ENCODE measurements at places on chromosomes 4 and X. TPM values are rescaled to one million over a fixed set of nuclear protein-coding genes. Genes with fewer than 3 reads are reported as not detected.

Gene LRAT
- 22.6 TPM for total RNA-seq

Gene ASB12
- 0.22 TPM for total RNA-seq

Gene ADAM29
- not detected for total RNA-seq

Gene TLR10
- 1.7 TPM for total RNA-seq

Gene FGD1
- total RNA-seq, result 24.7 TPM

Gene TRMT10A
- 9.2 TPM for total RNA-seq

DNA sequence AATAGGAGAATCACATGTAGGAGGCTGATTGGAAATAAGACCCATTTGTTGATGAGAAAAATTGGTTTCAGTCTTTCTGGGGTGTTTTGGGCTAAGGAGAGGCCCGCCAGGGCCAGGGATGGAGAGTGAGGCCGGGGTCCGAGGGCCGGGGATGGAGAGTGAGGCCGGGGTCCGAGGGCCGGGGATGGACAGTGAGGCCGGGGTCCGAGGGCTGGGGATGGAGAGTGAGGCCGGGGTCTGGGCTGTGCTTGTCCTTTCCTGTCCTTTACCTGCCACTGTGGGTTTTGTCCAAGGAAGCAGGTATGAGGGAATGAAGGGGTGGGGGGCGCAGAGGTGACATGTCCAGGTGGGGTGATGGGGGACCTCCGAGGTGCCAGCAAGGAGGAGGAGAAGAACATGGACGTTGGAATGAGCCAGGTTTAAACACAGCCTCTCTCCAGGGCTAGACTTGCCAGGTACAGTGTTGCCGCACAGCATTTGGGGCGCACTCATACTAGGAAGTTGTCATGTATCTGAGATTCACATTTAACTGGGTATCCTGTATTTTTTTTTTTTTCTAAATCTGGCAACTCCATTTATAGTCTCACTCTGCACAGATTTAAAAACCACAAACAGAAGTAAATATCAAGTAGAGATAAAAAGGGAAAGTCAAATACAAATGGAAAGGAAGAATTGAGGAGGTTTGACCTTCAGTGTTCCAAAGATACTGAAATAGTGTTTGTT, 8.8 kb downstream of the RGS12 start:
- no peak for DNase-seq
- H3K4me3 ChIP-seq, result no peak overlapping the region
- no peaks in the 10 kb centered on the region for H3K27me3 ChIP-seq
- H3K4me1 ChIP-seq, result peaks cover 38% of the 10 kb centered on the region

DNA sequence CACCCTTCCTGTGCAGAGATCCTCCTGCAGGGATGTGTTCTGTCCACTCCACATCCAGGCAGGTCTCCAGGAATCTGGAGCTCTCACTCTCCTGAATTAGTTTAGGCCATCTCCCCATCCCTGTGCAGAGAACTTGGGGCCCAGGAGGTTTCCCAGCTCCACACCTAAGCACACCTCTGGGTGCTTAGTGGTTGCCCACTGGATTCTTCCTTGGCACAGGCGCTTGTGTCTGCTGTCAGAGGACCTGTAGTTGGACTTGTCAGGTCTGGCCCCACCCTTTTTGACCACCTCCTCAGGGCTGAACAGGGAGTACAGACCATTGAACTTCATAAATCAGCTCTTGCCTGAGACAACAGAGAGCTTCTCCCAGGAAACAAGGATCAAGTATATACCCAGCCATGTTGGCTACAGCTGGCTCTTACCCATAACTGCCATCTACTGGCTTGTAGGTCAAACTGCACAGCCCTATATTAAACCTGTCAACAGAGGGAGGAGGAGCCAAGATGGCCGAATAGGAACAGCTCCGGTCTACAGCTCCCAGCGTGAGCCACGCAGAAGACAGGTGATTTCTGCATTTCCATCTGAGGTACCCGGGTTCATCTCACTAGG, 275.5 kb downstream of the PPARGC1A start:
- no peak overlapping the region for H3K4me3 ChIP-seq
- H3K27me3 ChIP-seq, result no peaks in the 10 kb centered on the region
- H3K36me3 ChIP-seq, result no peaks in the 10 kb centered on the region
- H3K27ac ChIP-seq, result no peak overlapping the region
- no peaks in the 10 kb centered on the region for H3K4me1 ChIP-seq

- no peaks in the 10 kb centered on the region for H3K27me3 ChIP-seq
- no peak overlapping the region for H3K4me3 ChIP-seq
- no peaks in the 10 kb centered on the region for H3K36me3 ChIP-seq
- no peak for DNase-seq
- no peaks in the 10 kb centered on the region for H3K4me1 ChIP-seq
Measured at GRCh38 chr4:179128299-179128698, 1686.1 kb upstream of the AGA start.

DNA sequence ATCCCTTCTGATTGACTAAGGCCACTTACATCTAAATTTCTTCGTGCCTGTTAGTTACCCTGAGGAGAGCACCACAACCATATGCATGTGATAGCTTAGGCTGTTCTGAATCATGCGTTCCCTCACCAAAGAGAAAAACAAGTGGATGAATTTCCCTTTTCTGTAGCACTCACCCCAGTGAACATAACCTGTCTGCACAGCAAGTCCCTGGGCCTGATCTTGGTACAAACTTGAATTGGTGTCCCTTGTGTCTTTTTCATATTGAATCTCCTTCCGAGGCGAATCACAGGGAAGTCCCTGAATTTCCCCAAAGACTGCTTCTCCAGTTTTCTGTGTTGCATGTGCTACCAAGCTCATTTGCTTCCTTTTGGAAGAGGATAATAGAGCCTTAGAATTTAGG, 100.4 kb downstream of the KLHL8 start:
- peaks cover 25% of the 10 kb centered on the region for H3K4me1 ChIP-seq
- peaks cover 26% of the 10 kb centered on the region for H3K36me3 ChIP-seq
- no peaks in the 10 kb centered on the region for H3K27me3 ChIP-seq
- no peak for DNase-seq
- no peak overlapping the region for H3K4me3 ChIP-seq

DNA sequence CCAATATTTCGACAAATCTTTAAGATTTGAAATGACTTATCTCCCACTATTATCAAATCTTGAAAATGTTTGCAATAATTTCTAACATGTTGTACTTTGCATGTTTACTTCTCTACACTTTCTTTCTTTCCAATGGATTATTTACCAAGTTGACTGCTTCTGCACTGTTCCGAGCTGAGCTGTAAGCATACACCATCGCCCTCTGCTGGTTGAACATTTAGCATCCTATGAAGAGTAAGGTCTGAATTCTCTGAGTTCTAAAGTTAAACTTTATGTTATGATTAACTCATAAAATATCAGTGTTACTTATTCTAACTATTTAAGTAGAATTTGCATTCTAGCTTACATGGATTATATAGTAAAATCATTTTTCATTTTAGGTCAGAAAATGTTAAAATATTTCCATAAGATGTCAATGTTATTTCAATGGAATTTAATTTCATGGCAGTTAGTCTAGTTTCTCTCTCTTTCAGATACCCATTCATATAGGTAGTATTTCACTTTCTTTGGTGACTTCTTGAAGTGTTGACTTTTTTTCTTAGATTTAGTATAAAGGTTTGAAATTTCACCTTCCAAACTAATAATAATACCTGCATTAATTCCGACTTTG, 137.4 kb downstream of the DKK2 start:
- no peaks in the 10 kb centered on the region for H3K27me3 ChIP-seq
- H3K36me3 ChIP-seq, result no peaks in the 10 kb centered on the region
- peaks cover 2% of the 10 kb centered on the region for H3K4me1 ChIP-seq

GRCh38 chr4:139900964-139901376, 235.4 kb downstream of the MGST2 start:
- H3K27me3 ChIP-seq, result no peaks in the 10 kb centered on the region
- peaks cover 8% of the 10 kb centered on the region for H3K36me3 ChIP-seq
- peaks cover 18% of the 10 kb centered on the region for H3K4me1 ChIP-seq

DNA sequence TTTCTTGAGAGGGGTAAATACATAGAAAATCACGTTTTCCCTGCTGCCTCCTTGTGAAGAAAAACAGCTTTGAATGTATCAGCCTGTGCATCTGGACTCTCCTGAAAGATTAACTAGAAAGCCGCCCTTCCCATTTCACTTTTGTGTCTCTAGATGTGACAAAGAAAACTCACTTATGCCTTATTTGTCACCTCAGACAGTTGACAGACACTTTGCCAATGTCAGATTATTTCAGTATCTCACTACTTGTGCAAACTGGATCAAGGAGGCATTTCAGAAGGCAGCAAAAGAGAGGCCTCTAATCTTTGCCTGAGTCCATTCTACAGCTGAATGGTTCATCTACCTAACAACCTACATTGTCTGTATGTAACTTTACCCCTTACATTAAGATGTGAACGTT, 754.9 kb downstream of the RPA4 start:
- H3K27ac ChIP-seq, result no peak overlapping the region
- H3K4me3 ChIP-seq, result no peak overlapping the region
- H3K4me1 ChIP-seq, result peaks cover 24% of the 10 kb centered on the region
- H3K36me3 ChIP-seq, result no peaks in the 10 kb centered on the region

DNA sequence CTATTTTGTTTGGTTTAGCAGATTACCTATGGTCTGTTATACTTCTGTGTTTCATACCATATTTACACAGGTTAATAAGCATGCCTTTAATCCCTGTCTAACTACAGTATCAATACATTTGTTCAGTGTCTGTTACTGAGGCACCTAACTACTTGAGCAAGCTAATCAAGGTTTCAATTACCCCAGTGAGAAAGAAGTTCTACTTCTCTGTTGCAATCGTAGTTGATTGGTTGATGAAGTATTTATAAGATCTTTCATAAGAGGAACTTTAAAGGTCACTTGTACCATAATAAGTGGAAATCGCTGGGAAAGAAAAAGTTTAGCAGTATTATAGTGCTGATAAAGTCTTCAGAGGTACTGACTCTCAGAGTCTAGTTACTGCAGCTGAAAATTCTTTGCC, 490.6 kb downstream of the RPA4 start:
- DNase-seq, result no peak
- H3K4me1 ChIP-seq, result no peaks in the 10 kb centered on the region
- no peaks in the 10 kb centered on the region for H3K36me3 ChIP-seq
- H3K27me3 ChIP-seq, result no peaks in the 10 kb centered on the region
- H3K27ac ChIP-seq, result no peak overlapping the region
- H3K4me3 ChIP-seq, result no peak overlapping the region

DNA sequence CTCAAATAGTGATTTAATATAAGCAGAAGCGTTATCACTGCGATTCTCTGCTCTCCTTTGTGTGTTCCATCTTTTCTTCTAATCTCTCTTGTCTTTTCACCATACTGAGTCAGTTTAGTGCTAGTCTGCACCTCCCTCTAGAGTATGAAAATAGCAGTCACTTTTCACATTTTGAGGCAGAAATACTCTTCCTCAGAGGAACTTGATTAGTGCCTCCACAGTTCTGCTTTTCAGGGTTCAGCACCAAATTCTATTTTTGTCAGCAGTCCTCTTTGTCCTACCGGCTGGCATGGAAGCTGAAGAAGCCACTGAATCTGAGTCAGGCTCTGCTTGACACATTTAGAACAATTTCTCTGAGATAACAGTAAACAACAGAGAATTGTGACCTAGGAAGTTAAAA, 49.7 kb upstream of the ANKRD17 start:
- no peaks in the 10 kb centered on the region for H3K27me3 ChIP-seq
- no peak for DNase-seq

DNA sequence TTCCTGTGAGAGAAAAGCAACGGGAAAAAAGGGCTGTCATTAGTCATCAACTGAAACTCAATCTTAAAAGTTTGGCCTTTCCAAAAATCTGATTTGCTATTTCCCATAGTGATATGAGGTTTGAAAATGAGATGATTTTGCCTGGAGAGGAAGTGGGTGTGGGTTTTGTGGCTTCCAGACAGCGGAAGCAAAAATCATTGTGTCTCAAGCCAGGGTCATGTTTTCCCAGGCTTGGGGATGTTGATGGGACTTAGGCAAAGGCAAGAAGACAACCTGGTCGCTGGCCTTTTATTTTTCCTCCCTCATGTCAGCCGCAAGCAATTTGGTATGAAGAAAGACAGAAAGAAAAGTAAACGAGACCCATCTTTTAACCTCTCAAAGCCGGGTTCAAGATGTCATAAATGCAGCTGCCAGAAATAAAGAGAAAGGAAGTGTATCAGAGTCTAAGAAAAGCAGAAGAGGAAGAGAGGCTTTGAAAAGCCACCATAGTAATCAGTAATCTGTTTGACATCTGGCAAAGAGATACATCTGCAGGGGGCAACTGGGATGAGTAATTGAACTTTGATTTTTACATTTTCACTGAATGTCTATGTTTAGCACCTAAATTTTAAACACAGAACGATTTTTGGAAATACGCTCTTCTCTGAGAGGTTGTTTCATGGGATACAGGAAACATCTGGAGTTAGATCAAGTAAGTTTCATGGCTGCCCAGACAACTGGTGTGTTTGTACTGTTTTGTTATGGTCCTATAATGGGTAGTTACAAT, 521.6 kb upstream of the SLIT2 start:
- no peak for DNase-seq
- no peak overlapping the region for H3K27ac ChIP-seq
- H3K36me3 ChIP-seq, result no peaks in the 10 kb centered on the region

DNA sequence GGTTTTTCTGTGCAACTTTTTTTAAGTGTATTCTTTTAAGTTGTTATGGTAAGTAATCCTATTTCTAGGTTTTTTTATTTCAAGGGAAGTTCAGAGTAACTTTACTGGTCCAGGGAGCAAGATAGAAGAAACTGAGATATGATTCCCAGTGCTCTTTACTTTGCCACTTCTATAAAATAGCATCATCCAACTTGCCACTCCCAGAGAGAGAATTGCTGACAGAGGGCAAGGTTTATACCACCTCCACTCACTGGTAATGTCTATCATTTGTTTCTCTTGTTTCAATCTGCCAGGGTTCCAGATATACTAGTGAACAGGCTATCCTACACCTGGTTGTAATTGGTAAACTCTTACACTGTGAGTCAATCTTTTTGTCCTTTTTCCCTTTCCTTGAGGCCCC, 3.5 kb upstream of the CLCN3 start:
- DNase-seq, result no peak
- no peaks in the 10 kb centered on the region for H3K36me3 ChIP-seq
- H3K4me3 ChIP-seq, result no peak overlapping the region

DNA sequence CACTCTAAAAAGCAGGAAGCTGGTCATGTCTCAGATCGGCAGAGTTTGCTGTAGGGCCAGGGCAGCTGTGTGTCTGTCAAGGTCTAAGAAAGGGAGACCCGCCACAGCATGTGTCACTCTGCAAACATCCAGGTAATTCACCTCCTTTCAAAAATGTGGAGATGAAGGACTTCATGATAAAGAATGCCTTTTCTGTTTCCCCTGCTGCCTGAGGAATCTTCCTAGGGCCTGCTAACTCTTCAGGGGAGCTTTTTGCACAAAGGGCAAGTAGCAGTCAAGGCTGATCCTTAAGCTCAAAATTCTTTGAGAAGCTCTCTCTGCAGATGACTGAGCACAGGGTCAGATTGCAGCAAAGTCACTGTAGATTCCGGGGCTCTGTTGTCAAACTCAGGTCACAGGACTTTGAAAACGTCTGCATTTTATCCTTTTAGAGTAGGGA, 21.1 kb downstream of the RASL11B start:
- H3K4me3 ChIP-seq, result no peak overlapping the region
- no peak for DNase-seq
- H3K36me3 ChIP-seq, result peaks cover 2% of the 10 kb centered on the region
- peaks cover 9% of the 10 kb centered on the region for H3K27me3 ChIP-seq
- no peak overlapping the region for H3K27ac ChIP-seq

GRCh38 chrX:74656079-74656745, 41.8 kb upstream of the RLIM start:
- H3K27ac ChIP-seq, result no peak overlapping the region
- H3K36me3 ChIP-seq, result no peaks in the 10 kb centered on the region
- H3K4me3 ChIP-seq, result no peak overlapping the region
- no peaks in the 10 kb centered on the region for H3K4me1 ChIP-seq
